ENCODE measurements at places on chromosomes 13 and 19. TPM values are rescaled to one million over a fixed set of nuclear protein-coding genes. Genes with fewer than 3 reads are reported as not detected.

DNA sequence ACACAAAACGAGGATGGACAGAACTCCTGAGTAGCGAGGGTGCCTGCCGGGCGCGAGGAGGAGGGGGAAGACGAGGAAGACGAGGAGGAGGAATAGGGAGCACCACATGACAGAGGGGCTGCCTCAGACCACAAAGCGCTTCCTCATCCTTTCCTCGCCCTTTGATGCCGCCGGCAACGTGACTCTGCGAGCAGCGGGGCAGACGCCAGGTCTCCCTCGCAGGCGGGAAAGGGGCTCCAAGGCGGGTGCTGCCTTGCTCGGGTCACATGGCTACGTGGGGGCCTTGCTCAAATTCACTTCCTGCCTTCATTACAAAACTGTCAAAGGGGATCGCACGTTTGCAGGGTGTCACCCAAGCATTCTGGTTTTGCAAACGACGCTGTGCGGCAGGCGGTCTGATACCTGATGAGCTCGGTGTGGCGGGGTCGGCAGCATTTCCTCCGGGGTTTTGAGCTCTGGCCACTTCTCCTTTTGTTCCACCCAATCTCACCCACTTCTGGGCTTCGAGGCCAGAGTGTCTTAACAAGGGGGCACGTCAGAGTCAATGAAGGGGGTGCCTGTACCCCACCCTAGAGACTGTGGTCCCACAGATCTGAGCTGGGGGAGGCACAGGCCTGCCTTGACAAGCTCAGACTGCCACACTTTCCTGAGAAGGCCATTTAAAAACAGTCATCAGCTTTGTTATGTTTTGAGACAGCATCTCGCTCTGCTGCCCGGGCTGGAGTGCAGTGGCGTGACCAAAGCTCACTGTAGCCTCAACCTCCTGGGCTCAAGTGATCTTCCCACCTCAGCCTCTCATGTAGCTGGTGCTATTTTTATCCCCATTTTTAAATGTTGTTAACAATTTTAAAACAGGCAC, 14.9 kb downstream of the MAP2K2 start:
- DNase-seq: no peak

DNA sequence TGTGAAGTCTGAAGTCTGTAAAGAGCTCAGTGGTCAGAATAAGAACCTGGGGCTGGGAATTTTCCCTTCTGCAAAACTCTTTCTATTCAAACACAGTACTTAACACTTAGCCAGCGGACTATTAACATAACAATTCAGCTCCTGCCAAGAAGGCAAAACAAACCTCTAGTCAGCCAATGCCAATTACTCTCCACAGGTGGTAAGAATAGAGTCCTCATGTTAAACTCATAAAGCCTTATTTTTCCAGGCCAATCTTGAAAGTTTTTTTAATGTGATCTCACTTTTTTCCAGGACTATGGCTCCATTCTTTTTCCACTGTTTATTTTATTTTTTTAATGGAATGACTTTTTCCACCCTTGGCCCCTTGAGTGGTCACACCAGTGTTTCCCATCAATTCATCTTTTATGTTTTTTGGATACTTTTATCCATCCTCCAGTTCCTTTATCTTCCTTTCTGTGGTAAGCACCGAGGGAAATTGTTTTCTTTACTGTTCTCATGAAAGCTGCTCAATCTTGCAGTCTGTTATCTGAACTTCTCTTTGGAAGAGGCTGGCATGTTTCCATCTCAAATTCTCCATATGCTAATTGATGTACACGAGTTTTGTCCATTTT, 217.3 kb downstream of the LHFPL6 start:
- DNase-seq: peak; percentile 74

DNA sequence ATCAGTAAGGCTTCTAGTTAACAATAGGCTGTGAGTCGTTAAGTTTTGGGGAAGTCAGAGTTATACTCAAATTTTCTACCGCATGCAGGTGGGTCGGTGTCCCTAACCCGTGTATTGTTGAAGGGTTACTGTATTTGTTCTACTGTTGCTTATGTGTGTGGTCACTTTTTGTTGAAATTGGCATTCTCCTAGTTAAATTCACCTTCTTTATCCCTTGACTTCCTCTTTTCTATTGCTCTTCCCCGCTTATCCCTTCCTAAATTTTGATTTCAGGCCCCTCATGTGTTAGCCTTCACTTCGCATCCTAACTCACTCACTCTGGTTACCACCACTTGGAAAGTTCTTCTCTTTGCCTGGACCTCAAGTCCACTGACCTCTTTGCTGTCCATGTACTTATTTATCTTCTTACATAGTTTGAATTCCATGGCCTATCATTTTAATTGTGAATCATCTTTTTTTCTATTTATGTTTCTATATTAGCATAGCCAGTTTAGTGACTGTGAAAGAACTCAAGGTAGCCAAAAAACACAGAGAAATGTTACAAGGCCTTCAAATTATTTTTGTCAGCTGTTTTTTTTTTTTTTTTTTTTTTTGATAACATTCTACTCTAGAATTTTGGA, 52.9 kb downstream of the NDFIP2 start:
- peak; percentile 20 for DNase-seq

DNA sequence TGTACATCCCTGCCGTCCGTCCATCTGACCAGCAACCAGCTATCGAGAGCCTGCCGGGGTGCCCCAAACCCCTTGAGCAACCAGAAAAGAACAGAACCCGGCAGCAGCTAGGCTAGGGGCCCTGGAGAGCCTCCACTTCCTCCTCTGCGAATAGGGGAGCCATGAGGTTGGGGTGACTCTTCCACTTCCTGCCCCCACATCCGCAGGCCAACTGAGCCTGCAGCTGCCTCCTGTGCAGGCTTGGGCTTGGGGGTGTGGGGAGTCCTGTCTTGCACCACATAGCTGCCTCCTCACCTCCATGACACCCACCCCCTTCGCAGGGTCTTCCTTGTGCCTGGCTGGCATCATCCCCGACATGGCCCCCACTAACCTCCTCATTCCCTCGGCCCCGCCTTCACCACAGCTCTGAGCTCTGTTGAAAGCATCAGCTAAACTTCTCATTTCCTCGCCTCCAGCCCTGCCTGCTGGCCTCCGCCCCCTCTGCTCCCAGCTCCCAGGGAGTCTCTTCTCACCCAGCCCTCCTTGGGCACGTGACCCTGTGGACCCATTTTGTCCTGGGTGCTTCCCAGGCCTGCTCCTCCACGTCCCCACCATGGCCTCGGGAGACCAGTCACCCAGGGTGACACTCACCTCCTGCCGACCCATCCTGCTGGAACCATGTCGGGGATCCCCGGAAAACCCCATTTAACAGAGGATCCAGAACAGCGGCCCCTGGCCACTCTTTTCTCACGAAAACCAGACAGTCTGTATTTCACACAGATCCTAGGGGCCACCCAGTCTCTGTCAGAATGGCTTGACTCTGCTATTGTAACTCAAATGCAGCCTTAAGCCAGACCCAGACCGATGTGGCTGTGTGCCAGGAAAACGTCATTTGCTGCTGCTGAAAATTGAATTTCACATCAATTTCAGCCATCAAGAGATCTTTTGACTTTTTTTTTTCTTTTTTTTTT, 50.4 kb downstream of the MYO9B start:
- no peak for DNase-seq

DNA sequence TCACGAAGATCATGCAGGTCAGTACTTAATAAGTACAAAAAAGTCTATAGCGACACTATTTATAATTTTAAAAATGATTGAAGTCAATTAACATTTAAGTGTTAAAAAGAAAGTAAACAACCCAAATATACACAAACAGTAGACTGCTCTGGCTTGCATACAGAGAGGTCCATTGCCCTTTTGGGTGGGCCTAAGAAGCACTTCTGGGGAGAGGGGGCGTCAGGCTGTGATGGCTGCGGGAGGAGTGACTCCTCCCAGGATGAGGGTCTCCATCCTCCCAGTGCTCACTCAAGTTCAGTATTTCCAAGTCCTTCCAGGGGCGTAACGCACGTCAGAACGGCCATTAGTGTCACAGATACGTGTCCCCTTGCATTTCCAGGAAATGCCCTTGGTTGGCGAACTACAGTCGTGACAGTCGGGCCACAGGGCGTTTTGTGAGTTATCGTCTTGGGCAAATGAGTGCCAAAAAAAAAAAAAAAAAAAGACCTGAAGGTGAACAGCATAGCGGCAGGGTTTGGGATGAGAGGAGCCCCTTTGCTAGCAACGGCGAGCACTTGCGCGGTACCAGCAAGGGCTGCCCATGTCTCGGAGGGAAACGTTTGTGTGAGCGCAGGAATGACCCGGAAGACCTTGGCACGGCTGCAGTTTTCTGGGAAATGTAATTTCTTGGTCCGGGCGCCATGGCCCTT, at the start of gene SCGB2B2:
SCGB2B2 (minus strand) TSS at position 463 of the 689 bp plus-strand sequence. CDS start 82,596 bp downstream, outside the sequence.
- DNase-seq: peak; percentile 46

GRCh38 chr13:110266983-110267382, 40.0 kb downstream of the COL4A1 start:
- no peak for DNase-seq

GRCh38 chr19:32735936-32736335, 16.4 kb downstream of the TDRD12 start:
- no peak for DNase-seq

GRCh38 chr19:56727677-56728076, 56.1 kb upstream of the ZNF835 start:
- DNase-seq: no peak

DNA sequence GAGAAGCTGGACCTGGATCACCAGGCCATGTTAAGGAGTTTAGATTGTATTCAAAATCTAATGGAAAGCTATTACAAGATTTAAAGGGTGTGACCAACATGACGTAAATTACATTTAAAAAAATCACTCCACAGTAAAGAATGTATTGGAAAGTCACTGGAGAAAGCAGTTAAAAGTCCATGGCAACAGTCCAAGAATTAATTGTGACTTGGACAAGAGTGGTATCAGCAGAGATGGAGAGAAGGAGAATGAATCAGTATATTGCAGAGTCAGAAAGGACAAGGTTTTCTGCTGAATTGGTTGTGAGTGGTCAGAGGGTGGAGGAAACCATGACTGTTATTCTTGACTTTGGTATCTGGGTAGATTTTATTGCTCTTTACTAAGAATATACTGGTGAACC, 535.1 kb upstream of the SLITRK1 start:
- no peak for DNase-seq

The OXGR1 gene
- total RNA-seq: not detected

The ADPRHL1 gene
- total RNA-seq: 118 TPM

The PSG7 gene
- not detected for total RNA-seq

The UBL5 gene
- 816 TPM for total RNA-seq

The SHD gene
- 144 TPM for total RNA-seq

The CGB8 gene
- total RNA-seq: not detected

The PRTN3 gene
- total RNA-seq: 0.60 TPM

The UBE2L5 gene
- total RNA-seq: not detected

The ADGRE1 gene
- not detected for total RNA-seq

All from cardiac muscle cell (in vitro differentiated cells and primary cell).